ENCODE measurements at places on chromosomes 4 and X.

DNA sequence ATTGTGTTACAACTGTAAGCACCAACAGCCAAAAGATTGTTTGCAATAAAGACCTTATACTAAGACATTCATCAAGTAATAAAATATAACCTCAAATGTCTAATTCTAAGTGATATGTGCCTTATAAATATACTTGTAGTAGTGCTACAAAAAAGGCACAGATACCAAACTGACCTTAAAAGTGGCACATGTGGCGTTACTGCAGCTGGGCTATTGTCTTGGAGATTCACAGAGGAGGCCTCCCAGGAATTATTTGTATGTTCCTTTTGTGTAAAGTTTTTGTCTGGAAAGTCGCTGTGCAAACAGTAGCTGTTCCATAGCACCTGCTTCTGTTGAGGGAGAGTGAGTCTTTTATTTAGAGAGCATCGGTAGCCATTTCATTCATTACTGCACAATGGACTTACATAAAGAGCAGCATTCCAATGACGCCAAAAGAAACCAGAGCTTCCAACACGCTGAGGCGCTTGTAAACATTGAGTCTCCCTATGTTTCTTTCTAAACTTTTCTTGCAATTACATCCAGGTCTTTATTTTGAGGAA lies 143.7 kb downstream of the RPA4 start:
- DNase-seq = no peak

DNA sequence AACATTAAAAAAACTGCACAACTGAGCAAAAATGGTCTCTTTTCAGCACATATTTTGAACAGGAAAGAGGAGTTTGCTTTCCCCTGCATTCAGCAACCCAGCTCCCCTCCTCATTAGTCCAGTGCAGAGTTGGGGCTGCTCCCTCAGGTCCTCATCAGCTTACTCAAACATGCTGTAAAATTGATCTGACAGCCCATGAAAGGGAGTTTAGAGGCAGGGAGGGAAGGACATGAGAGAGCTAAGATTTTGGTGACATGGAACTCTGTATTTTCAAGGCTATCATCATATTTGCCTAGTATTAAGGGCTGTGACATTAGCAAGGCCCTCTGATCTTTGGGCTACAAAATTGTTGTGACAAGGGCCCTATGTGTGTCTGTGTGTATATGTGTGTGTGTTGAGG lies 205.6 kb upstream of the TAPT1 start:
- DNase-seq = no peak

DNA sequence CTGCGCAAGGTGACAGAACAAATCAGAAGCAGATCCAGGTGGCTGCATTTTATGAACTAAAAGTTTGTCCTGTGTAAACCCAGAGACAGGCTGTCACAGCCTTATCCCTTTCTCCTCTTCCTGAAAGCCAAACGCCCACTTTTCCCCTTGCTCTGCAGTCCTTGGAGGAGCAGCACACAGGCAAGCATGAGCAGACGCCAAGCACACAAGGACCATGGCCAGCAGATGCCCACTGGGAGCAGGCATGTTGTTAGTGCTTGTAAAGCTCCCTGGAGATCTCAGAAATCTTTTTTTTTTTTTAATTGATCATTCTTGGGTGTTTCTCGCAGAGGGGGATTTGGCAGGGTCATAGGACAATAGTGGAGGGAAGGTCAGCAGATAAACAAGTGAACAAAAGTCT lies 11.5 kb upstream of the HOPX start:
- DNase-seq = no peak

- DNase-seq = no peak
Measured at GRCh38 chr4:72846280-72847111, 223.0 kb downstream of the COX18 start.

- DNase-seq = no peak
Measured at GRCh38 chr4:2142630-2143427, 83.7 kb downstream of the NAT8L start.

Data from femur (tissue), 1 donor.